ENCODE measurements at places on chromosomes 11 and 22.

GRCh38 chr11:117126223-117126965 is 17.7 kb upstream of the PAFAH1B2 start:
- no peak for DNase-seq

DNA sequence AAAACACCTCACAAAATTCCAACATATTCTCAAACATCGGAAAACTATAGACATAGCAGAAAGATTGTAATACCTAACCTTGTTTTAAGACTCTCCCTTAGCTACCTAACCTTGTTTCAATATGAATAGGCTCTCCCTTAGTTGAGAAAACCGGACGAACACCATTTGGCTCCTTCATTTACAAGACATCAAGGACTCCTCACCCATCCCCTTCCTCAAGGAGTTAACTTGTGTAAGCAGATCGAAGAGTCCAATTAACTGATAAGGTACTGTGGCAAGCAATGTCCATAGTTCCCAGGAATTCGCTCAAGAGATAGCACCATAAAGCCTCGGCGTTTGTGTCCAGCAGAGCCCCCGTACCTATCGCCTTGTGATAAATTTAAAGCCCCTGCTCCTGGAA is 4.6 kb upstream of the ACRV1 start:
- no peak for DNase-seq

GRCh38 chr22:38843657-38844314 is at the start of gene NPTXR:
Gene NPTXR (minus strand): TSS chr22:38844028.
- peak; percentile 64 for DNase-seq

GRCh38 chr11:124834526-124835180 is 30.6 kb upstream of the ROBO3 start:
- no peak for DNase-seq

DNA sequence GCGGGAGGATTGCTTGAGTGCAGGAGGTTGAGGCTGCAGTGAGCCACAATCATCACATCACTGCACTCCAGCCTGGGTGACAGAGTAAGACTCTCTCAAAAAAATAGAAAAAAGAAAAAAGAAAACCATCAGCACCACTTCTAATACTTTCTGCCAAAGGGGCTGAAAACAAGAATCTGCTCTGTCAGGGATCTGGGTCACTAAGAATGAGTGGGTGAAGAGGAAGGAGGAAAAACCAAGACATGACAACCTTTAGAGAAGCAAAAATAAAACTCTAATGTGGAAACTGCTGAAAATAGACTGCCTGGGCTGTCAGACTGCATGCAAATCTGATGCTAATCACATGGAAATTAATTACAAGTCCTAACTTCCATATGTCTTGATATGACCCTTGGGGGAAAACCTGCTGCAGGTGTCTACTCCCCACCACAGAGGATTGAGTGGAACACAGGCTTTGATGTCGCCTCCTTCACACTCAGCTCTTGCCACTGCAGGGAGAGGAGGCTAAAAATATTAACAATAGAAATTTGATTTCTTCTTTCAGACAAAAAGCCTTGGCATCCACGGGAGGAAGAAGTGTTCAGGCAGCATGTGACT is 62.5 kb upstream of the CRTAM start:
- no peak for DNase-seq

- DNase-seq = no peak
These were observed 51.2 kb downstream of the CSTF3 start for GRCh38 chr11:33110083-33110482.

DNA sequence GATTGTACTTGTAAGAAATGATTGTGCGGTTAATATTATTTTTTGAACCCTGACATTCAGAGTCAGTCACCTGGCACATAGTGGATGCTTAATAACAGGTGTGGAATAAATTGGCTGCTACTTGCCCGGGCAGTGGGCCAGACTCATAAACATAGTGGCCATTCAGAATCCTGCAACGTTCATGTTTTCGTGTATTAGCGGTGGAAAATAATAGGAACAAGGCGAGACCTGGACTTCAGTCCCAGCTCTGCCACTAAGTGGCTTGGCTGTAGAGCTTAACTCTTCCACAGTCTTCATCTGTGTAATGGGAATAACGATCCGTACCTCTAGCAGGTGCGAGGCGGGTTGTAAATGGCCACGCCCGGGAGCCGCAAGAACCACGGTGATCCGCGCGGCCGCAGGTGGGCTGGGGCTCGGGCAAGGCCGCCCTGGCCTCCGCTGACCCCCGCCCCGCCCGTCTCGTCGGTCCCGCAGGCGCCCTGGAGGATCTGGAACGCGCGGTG is 761 bp upstream of the TMEM25 start:
- DNase-seq = peak; percentile 74

- no peak for DNase-seq
These were observed 33.5 kb downstream of the LRRC10B start for GRCh38 chr11:61542024-61542461.

- DNase-seq = no peak
These were observed 53.7 kb downstream of the ARHGEF12 start for GRCh38 chr11:120389693-120390584.

GRCh38 chr11:8732748-8733241 is 50.2 kb downstream of the RPL27A start:
- DNase-seq = no peak

GRCh38 chr11:31487848-31488247 is 21.6 kb downstream of the IMMP1L start:
- peak; percentile 23 for DNase-seq

DNA sequence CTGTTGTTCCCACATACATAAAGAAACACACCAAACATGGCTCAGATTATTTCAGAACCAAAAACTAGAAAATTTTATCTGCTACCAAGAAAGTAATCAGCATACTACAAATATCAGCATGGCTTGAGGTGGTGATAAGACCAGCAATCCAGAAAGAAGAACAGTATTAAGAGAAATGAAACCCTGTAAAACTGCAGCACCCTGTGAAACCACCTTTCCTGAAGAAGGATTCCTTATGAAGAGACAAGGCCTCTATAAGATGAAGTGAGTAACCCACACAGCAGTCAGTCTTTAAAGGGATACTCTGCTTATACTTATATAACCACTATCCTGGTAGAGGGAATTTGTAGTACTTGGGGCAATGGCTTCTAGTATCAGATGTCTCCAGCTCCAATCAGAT is 49.9 kb downstream of the RSF1 start:
- no peak for DNase-seq

- DNase-seq = no peak
These were observed 14.5 kb downstream of the ARVCF start for GRCh38 chr22:20002128-20002527.

Measured in NCI-H146 (cell line).